Ureter (tissue), 1 donor: ENCODE measurements at places on chromosomes 16 and 17. TPM values are rescaled to one million over a fixed set of nuclear protein-coding genes. Genes with fewer than 3 reads are reported as not detected.

The SLC16A5 gene
- 77.7 TPM for total RNA-seq

The RNF222 gene
- total RNA-seq: not detected

The LLGL2 gene
- total RNA-seq: 94.0 TPM

The EME1 gene
- 0.94 TPM for total RNA-seq

The ZNF319 gene
- total RNA-seq: 24.7 TPM

The ABAT gene
- 29.9 TPM for total RNA-seq

The TERB1 gene
- 1.0 TPM for total RNA-seq

GRCh38 chr16:66418165-66418962 lies 8.7 kb upstream of the BEAN1 start:
- no peak for DNase-seq

- DNase-seq: no peak
Measured at GRCh38 chr16:49333259-49333597, 40.4 kb upstream of the C16orf78 start.

DNA sequence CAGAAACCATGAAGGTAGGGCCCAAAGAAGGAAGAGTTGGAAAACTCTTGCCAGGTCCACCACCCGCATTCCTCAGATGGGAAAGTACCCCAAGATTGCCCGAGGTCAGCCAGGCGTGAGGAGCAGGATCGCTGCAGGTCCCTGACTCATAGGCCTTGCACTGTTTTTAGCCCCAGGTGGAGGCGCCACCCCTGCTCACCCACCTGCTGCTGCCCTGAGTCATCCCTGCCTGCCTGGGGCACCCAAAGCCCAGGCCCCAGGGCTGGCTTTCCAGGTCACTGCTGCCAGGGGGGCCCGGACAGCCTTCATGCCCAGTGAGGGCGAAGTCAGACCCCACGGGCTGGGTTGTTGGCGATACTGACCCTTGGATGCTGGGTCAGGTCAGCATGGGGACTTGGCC lies 100.9 kb downstream of the AMFR start:
- peak; percentile 58 for DNase-seq

GRCh38 chr17:74271281-74271680 lies 2.8 kb upstream of the DNAI2 start:
- no peak for DNase-seq

DNA sequence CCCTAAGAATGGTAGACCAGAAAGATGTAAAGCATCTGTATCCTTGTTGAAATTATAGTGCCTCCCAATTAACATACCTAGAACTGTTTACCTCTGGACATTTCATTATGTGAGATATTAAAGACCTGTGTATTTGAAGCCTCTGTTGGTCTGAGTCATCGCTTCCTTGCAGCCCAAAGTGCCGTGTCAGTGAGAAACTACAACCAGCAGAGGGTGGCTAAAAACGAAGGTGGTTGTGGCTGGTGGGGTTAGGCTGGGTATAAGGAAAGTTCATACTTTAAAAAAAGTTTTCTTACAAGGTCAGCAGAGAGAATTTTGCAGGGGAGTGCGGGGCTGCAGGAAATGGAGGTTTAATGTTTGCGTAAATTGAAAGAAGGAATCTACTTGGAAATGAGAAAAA lies 290.7 kb downstream of the TMEM114 start:
- no peak for DNase-seq

DNA sequence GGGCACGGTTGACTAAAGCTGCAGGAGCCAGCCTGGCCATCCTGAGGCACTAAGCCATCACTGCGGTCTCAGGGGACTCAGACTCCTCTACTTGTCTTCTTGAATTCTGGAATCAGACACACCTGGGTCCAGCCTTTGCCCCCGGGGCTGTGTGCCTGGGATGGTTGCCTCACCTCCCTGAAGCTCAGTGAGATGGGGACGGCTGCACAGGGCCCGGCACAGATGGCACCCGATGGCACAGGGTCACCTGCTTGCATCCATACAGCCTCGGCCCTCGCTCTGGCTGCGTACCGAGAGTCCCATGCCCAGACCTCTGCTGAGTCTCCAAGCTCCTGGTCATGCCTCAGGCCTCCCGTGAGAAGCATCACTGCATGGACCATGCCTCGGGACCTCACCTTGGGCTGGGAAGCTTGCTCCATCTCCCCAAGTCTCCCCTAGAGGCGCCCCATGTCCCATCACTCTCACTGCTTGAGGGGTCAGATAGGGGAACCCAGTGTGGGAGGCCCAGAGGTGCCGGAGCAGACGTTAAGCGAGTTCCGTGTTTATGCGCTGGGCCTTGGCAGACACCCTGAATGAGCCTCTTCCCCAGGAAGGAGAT lies 316.3 kb downstream of the SEC14L1 start:
- no peak for DNase-seq

DNA sequence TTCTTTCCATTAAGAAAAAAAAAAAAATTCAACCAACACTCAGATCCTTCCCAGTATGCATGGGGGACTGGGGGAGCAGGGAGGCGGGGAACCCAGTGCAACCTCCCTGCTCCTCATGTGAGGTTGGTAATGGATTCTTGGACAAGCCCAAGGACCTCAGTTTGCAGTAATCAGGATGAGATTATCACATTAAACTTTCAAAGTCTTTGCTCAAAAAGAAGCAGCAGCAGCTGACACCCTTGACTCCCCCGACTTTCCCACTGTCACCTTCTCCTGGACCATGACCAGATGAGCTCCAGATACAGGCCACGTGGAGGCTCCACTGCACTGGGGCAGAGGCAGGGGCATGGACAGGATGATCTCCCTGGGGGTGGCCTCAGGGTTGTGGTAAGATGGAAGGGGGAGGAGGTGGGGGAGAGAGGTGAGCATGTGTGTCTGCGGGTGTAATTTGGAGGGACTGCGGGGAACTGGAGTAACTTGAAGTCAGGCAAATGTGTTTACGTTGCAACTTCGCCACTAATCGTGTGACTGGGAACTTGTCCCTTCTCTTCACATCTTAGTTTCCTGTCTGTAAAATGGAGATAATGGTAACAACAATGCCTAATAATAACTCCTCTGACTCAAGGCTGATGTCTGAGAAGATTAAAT lies 19.8 kb downstream of the ZNF385C start:
- DNase-seq: no peak

DNA sequence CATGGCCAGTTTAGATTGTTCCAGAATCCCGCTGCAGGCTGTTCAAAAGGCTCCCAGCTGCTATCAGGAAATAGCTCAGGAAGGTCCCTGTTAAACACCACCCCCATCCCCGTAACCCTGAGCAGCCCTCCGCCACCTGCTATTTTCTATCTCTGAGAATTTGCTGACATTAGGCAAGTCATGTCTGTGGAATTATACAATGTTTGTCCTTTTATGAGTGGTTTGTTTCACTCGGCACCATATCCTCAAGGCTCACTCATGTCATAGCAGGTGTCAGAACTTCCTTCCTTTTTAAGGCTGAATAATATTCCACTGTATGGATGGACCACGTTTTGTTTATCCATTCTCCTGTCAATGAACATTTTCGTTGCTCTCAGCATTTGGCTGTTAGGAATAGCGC lies 164.3 kb upstream of the FOXF1 start:
- no peak for DNase-seq

DNA sequence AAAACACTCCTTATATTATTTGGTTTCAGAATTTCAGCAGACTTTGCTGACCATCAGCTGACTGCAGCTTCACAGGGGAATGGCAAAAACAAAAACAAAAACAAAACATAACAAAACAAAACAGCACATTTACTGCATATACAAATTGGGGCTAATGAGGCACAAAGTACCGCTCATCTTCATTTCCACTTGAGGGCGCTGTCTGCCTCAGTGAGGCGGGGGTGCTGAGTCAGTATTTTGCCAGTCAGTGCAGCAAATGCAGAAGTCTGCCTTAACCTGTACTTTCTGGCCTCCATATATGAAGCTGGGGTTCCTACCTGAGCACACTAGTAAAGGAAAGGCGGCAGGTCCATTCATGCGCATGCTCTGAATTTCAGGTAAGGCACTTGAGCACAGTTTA lies 13.5 kb upstream of the DYNLRB2 start:
- DNase-seq: no peak

DNA sequence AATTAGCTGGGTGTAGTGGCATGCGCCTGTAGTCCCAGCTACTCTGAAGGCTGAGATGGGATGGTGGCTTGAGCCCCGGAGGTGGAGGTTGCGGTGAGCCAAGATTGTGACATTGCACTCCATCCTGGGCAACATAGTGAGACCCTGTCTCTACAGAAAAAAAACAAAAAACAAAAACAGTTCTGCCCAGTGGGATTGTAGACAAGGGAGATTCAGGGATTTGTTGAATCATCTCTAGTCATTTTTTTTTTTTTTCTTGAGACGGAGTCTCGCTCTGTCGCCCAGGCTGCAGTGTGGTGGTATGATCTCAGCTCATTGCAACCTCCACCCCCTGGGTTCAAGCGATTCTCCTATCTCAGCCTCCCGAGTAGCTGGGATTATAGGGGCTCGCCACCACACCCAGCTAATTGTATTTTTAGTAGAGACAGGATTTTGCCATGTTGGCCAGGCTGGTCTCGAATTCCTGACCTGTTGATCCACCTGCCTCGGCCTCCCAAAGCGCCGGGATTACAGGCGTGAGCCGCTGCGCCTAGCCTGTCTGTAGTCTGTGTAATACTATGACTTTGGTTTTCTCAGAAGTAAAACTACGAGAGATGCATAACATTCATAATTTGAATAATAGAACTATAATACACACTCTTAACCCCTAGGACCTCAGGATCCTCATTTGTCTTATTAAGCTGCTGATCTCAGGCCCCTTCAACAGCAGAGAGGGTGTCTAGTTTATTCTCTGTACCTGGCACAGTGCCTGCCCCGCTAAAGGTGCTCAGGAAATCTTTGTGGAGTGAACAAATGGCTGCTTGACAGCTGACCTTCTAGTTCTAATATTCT lies 1.4 kb downstream of the TEN1 start:
- no peak for DNase-seq

GRCh38 chr17:75428543-75429469 lies 23.3 kb upstream of the GRB2 start:
- no peak for DNase-seq
